NCI-H526 (cell line): ENCODE measurements at places on chromosomes 7 and 10.

DNA sequence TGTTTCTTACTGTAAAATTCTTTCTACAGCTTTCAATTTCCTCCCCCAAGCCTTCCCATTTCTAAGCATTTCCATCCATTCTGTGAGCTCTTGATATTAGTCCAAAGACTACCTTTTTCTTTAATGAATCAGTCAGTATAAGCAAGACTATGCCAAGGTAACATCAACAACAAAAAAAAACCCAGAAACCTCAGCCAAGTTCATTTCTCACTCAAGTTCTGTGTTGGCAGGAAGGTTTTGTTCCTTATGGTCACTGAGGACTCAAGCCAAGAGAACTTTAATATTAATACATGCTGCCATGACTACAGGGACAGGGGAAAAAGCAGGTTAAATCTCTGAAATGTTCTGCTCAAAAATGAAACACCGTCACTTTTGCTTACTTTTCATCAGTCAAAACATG is 621.2 kb upstream of the NRP1 start:
- DNase-seq: no peak

DNA sequence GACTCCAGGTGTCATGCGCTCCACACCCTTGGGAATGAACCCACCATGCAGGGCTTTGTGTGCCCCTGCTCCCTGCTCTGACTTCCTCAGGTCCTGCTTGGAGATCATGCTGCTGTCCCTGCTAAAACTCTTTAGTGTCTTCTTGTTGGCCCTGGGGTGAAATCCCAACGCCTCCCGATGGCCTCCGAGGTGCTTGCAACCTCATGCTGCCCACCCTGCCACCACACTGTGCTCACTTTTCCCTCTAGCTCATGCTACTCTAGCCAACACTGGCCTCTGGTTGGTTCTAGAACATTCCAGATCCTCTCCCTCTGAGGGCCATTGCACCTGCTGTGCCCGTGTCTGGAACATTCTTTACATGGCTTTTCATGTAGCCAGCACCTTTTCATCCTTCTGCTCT is 227.7 kb downstream of the ADAM12 start:
- DNase-seq: no peak

DNA sequence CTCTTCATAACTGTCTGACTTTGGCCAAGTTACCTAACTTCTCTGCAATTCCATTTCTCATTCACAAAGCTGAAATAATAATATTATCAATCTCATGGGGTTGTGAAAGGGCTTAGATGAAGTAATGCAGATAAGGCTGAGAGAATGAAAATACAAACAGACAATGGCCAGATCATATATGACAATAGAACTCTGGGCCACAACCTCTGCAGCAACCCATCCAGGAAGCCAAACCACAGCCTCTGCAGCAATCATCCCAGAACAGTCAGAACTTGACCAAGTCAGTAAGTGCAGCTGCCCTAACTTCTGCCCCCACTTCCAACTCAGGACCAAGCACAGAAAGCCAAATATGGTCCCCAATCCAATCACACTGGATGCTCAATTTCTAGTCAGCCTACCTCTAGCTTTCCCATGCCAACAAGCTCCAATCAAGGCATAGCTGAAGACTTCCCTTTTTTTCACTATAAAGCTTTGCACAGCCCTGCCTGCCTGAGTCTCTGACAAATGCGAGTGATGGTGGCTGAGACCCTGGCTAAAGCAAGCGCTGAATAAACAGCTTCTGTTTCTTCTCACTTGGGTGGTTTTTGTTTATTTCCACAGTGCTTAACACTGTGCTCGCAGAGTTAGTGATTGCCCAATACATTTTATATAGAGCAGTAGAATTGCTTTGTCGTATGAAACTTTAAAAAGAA is 34.8 kb upstream of the TNPO3 start:
- DNase-seq: no peak

- no peak for DNase-seq
Measured at GRCh38 chr7:70533614-70534013, 598.3 kb upstream of the GALNT17 start.
